ENCODE measurements at places on chromosomes 3 and 15.

DNA sequence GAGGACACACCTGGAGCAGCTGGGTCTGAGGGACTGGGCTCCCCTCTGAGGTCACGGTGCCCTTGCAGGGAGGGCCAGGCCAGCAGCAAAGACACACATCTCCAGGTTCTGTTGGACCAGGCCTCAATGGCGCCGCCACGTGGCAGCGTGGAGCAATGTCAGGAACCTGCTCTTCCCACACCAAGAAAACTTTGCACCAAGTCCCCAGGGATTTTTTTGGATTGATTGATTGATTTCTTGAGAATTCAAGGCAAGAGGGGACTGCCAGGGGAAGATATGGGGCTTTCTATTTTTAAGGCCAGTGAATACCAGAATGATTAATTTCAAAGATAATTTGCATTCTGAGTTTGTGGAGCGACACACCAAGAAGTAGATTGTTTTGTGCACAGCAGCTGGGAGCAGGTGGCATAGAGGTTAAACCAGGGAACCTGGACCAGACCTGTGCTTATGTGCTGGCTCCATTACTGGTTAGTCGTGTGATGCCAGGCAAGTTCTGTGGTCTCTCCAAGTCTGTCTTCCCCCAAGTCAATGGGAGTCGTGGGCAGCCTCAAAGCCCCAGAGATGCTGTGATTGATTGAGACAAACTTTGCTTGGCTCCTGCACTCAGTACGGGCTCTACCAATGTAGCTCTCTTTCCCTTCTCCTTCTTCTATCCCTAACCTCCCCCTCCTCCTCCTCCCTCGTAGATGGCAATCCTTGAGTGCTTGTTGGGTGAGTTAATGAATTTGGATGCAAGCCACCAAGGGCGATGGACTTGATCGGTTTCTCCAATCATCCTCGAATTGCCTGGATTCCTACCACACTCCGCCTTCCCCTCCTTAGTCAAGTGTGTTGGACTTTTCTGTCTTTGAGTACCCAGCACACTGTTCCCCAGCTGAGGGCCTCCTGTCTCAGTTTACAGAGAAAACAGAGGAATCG, 96.2 kb upstream of the TRPM1 start:
- DNase-seq = peak; percentile 5

GRCh38 chr3:194323785-194324735, 27.1 kb downstream of the CPN2 start:
- no peak for DNase-seq

- no peak for DNase-seq
These were observed 387.6 kb downstream of the NAALADL2 start for GRCh38 chr3:175246766-175247165.

DNA sequence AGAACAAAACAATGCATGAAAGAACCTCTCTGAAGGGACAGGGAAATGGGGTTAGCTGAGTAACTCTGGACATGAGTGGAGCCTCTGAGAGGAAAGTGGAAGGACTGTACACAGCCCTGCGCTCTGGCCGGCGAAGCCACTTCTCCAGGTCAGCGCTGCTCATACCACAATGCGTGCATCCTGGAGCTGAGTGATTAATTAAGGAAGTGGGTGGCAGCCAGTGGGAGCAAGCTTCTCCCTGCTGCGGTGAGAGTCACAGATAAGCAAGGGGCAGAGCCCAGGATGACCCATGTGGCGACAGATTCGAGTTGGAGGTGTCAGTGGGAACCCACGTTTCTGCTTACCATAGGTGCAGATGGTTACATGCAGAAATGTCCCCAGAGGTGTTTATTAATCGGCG, 48.0 kb downstream of the KLF15 start:
- no peak for DNase-seq

DNA sequence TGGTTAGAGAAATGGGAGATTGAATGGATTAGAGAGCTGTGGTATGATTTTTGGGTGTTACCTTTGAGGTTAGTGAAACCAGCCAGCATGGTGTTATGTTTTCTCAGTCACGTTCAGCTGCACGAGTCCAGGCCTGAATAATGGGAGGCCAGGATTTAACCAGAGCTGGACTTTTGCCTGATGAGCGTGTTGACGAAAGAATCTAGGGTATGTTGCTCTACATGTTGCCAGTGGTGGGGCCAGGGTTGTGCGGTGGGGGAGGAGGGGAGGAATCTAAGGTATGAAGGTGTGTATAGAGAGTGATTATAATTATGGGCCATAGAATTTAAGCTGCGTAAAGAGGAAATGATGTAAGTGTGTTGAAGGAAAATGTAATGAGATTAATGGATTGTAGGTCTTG, 22.8 kb downstream of the MINDY2 start:
- no peak for DNase-seq

GRCh38 chr15:51237816-51238215, 100.6 kb downstream of the CYP19A1 start:
- DNase-seq = no peak

- DNase-seq = peak; percentile 37
These were observed 10.6 kb upstream of the PARL start for GRCh38 chr3:183895296-183895695.

- no peak for DNase-seq
These were observed 319.3 kb downstream of the CTNNB1 start for GRCh38 chr3:41518626-41519025.

- DNase-seq = peak; percentile 31
These were observed 48.6 kb downstream of the KCNMB2 start for GRCh38 chr3:178584722-178585380.

GRCh38 chr3:45640724-45641361, 46.3 kb downstream of the LIMD1 start:
- peak; percentile 14 for DNase-seq

GRCh38 chr3:9211155-9211950, 38.1 kb downstream of the SRGAP3 start:
- DNase-seq = no peak

DNA sequence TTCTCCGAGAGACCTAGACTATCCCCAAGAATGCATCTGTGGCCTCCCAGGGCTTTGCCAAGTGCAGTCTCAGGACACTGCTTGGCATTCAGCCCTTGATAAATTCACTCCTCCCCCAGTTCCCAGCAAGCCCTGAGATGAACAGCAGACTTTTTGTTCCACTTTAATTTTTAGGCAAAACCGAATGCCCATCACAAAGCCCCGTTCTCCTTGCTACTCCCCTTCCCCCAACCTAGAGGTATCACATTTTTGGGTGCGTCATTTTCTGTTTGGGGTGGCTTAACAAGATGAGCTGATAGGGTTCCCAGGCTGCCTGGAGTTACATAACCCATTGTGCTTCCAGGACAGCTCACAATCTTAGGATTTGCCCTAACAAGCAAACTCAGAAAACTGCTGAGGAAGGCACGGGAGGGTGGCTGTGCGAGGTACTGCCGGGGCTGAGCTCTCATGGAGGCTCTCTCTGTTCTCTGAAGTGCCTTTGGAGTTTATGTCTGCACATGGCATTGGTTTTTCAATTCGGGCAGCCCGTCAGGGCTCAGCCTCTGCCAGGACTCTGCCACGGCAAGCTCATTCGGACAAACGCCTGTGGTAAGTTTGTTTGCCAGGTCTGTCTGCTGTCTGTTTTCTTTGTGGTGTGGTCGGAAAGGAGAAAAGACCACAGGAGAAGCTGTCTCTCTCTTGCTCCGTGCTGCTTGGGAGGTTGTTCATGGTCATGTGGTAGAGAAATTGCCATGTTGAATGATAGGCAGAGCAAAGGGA, at the start of gene TRAK1:
TSS of gene TRAK1 (plus strand) at position 385 of the 759 bp plus-strand sequence. CDS start at position 498, 113 bp downstream.
- DNase-seq = no peak

- no peak for DNase-seq
These were observed 102.7 kb downstream of the ROBO2 start for GRCh38 chr3:77142578-77142977.

- DNase-seq = no peak
These were observed 224.7 kb upstream of the GBE1 start for GRCh38 chr3:81985996-81986723.

- DNase-seq = no peak
These were observed 26.3 kb downstream of the CPN2 start for GRCh38 chr3:194324823-194325327.

GRCh38 chr3:16024548-16024947, 149.9 kb upstream of the GALNT15 start:
- DNase-seq = no peak

GRCh38 chr3:69746119-69746518, 6.9 kb downstream of the MITF start:
- DNase-seq = no peak

DNA sequence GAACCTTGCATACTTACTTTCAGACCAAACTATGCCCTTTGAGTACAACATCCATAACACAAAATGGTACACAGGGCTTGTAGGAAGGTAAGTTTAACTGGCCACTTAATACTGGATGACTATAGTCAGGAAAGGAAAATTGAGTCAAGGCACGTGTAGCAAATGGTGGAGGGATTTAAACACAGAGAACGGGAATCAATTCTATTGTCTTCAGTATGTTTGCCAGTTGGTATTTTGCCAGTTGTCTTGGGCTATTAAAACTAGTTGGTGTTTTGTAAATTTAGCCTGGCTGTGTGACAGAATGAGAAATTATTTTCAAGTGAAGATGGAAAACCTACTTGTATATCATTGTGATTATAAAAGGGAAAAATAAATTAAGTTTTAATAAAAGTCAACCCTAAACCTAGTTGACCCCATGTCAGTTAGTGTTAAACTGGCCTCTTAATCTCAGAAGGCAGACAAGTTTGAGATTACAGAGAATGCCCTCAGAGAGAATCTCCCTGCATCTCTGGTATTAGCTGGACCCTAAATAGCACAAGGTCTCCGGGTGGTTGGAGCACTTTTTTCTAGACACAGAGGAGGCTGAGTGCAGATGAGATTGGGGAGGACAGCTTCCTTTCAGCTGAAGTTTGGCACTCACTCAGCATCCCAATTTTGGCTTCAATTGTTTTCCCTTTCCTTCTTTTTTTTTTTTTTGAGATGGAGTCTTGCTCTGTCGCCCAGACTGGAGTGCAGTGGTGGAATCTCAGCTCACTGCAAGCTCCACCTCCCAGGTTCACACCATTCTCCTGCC, 91.2 kb downstream of the MB21D2 start:
- no peak for DNase-seq

DNA sequence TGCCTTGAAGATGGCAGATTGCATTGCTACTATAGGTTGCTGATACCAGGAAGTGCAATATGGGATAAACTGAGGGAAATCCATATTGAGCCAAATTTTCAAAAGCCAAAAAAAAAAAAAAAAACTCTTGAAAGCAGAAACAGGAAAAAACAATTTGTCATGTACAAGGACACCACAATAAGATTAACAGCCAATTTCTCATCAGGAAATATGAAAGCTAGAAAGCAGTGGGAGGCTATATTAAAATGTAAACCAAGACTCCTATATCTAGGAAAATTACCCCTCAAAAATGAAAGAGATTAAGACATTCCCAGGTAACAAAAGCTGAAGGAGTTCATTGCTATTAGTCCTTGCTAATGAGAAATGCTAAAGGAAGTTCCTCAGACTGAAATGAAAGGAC, 462.8 kb upstream of the DPH6 start:
- DNase-seq = no peak

- no peak for DNase-seq
These were observed 60.8 kb upstream of the MEF2A start for GRCh38 chr15:99504823-99505551.

GRCh38 chr3:139299261-139300132, 44.3 kb upstream of the MRPS22 start:
- no peak for DNase-seq

DNA sequence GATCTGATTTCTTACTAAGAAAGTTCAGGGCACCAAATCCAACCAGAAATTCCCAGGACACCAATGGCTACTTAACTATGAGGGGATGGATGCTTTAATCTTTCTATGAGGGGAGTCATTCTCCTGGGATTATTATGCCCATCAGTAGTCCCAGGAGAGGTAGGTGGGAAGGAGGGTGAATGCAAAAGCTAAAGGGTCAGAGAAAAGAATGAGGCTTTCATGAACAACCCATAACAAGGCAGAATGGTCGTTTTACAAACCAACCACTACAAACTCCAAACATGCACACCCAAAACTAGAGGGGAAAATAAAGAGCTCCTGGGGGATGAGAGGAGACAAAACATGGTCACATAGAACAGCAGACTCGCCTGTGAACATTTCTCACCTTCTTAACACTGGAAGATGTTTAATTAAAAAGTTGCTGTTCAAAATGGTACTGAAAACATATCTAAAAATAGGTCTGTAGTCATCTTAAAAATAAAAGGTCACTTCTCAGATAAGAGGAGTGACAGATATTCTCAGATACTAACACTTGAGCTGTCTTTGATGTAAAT, 3.7 kb downstream of the STARD9 start:
- no peak for DNase-seq

DNA sequence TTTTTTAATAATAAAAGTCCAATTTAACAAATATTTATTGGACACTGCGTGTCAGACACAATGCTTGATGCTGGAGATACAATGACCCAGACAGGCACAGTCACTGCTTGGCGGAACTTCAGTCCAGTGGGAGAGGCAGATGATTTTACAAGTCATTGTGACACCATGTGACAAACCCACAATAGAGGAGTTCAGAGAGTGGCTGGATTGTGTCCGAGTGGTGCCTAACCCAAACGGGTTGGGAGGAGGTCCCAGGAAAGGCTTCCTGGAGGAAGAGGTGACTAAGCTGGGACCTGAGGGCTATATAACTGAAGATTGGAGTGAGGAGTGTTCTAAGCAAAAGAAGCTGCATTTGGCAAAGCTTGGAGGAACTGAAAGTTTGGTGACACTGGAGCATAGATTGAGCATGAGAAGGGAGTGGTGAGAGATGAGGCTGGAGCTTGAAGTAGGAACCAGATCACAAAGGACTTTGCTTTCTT, 41.4 kb downstream of the CRTC3 start:
- no peak for DNase-seq

- no peak for DNase-seq
These were observed 382.5 kb upstream of the CBLB start for GRCh38 chr3:106251160-106251892.

DNA sequence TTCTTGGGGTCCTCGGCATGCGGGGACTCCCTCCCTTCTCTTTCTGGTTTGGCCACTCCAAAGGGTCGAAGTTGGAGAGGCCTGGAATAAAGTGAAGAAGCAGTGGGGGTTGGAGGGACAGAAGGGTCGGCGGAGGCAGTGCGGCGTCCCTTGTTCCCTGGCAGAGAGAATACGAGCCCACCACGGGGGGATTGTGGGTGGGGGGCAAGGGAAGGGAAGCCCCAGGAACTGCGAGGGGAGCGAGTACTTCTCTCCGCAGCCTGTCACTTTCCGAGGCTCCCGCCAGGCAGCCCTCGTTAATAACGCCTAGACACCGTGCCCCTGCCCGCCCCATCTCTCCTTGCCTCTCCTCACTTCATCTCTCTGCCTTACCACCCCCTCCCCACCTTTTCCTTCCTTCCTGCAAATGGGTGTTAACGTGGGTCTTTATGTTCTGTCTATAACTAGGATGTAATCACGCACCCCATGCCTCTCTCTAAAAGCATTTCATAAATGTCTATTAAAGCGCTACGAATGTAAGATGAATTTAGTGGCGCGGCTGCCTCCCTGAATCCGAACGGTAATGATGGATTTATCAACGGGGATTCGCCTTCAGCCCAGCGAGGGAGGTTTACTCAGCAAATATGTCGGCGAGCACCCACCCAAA, 13.7 kb downstream of the NR2F2 start:
- DNase-seq = no peak

Data from NCI-H510A treated with DMSO at 0.1 percent for 48 hours (cell line).